ENCODE measurements at places on chromosomes 13 and 19.

DNA sequence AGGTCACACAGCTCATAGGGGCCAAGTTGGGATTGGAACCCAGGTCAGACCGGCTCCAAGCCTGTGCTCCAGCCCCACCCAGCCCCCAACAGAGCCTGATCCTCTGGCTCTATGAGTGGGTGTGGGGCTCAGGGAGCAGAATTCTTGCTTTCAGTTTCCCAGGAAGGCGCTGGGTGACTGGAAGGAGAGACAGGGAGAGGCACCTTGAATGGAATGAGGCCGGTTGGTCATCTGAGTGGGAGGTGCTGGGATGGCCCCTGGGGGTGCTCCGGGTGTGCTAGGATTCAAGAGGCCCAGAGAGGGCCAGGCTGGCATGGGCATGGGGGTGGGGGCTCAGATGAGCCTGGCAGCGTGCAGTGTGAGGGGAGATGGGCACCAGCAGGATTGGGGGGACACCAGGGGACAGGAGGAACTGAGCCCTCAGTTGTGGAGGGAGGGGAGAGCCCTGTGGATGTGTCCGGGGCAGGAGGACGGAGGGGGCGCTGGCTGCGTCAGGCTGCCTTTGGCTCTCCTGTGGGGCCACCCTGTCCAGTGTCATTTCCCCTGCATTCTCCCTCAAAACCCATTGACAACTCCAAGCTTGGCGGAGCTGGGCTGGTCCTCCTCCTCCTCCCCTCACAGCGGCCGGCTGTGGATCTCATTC lies 31.2 kb upstream of the ANKRD10 start:
- no peak for DNase-seq

GRCh38 chr13:96199315-96199714 lies 109.4 kb downstream of the HS6ST3 start:
- no peak for DNase-seq

- DNase-seq, result no peak
These were observed 70.7 kb upstream of the TSHZ3 start for GRCh38 chr19:31419871-31420445.

GRCh38 chr13:112995395-112996191 lies 26.6 kb downstream of the MCF2L start:
- DNase-seq, result no peak

DNA sequence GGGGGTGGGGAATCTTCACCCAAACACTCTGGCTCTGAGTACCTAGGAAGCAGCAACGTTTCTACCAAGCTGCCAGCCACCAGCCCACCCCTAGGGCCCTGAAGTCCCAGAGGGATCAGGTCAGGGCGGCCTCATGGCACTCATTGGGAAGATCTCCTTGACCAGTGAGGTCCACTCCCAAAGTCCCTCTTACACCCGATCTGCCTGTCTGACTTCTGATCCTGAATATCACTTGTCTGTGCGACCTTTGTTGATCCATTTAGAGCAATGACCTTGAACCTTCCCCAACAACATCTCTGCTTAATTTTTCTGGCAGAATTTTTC lies 2.1 kb upstream of the GNA15 start:
- no peak for DNase-seq

- no peak for DNase-seq
These were observed 3.7 kb upstream of the IRS2 start for GRCh38 chr13:109790086-109790485.

GRCh38 chr19:4206818-4207484 lies 22.4 kb upstream of the EBI3 start:
- DNase-seq, result no peak

DNA sequence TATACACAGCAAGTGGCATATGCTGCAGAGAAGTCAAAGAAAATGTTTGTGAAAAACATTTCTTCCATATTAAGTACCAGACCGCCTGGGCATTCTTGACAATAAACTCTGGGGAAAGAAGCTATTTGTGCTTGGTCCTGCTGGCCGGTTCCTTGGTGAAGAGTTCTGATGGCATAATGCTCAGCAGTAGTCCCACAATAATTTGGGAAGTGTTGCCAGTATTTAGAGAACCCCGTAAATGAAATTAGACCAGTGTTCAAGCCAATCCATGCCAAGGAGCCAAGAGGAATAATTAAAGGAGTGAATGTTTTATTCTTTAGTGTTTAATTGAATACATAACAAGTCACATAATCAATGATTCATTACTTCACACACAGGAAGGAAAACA lies 6.3 kb downstream of the KCTD12 start:
- DNase-seq, result no peak

DNA sequence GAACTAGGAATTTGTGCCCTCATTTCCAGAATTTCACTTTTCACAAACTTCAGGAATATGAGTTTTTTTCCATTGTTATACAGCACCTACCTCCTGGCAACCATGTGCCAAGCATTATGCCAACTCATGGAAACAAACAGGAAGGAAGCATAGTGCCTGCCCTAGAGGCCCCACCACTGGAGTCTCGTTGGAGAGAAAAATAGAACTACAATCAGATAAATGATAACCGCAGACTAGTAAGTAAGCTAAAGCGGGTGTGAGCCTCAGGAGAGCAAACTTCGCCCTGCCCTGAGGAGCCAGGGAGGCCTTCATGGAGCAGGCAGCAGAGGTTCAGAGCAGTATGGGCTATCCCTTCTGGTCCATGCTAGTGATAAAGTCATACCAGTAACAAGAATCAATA lies 75.9 kb downstream of the FRY start:
- DNase-seq, result no peak

DNA sequence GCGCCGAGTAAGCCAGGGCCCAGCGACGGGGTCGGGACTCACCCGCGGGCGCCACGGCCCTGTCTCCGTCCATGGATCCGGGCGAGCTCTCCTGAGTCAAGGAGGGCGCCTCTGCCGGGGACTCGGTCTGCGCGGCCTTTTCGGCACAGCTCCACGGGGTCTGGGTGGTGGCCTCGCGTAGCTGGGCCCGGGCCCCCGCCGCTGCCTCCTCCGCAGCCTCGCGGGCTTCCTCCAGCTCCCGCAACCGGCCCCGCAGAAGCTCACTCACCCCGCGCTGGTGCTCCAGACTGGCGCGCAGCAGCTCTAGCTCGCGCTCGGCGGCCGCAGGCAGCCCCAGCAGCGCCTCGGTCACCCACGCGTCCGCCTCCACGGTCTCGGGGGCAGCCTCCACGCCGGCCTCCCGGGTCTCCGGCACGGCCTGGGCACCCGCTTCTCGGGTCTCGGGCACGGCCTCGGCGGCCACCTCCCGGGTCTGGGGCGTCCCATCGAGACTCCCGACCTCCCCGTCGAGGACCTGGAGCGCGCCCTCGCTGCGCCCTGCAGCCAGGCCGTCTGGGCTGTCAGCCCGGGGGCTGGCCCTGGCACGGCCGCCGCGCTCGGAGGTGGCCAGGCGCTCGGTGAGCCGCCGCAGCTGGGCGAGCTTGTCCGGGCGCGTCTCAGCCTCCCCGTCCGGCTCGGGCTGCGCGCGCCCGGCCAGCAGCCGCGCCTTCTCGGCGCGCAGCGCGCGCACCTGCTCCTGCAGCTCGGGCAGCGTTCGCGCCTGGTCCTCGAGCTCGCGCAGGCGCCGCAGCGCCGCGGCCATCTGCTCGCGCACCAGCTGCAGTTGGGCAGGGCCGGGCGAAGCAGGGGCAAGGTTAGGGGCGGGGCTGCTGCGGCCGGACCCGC lies 8.4 kb downstream of the KANK3 start:
- DNase-seq, result peak; percentile 48

DNA sequence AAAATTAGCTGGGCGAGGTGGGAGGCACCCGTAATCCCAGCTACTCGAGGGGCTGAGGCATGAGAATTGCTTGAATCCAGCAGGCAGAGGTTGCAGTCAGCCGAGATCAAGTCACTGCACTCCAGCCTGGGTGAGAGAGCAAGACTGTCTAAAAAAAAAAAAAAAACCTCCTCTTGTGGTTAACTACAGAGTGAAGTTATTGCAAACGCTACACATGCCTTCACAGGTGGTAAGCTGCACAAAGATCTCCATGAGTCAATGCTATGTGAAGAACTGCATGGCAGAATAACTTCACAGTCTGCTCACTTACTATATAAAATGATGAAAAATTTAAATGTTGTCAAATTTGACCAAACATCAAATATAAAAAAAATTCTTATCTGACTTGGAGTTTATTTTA lies 436.8 kb downstream of the FGF14 start:
- no peak for DNase-seq

DNA sequence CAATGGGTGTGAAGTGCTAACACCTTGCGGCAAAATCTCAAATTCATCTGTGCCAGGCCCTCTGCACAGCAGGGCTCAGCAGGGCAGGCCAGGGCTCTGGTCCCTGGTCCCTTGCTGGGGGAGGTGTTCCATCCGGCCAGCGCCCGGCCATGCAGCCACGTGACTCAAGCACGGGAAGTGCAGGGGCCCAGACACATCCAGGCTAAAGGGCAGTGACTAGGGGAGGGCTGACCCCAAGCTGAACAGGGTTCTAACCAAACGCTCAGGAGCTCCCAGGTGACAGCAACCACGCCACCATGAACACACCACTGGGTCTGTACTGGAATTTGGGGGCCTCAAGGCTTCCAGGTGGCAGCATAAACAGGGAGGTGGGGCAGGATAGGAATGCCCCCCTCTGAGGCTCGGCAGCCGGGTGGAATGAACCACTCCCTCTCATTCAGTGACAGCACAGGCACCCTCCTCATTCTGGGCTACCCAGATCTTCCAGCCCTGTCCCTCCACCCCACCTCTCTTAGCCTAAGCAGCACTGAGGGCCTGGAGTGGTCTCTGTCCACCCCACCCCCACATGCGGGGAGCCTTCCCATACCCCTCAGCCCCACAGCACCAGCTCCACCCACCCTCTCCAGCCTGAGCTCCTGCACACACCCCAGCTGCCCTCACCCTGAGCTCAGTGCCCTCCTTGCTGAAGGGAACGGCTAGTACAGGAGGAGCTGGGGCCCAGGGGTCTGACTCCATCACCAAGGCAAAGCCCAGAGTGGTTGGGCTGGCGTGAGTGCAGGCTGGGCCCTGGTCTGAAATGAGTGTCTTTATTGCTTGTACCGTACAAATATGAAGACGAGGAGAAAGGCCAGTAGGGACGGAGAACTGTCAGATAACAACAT lies 5.3 kb upstream of the CCNP start:
- no peak for DNase-seq

- no peak for DNase-seq
These were observed 81.8 kb downstream of the GGACT start for GRCh38 chr13:100506600-100507422.

DNA sequence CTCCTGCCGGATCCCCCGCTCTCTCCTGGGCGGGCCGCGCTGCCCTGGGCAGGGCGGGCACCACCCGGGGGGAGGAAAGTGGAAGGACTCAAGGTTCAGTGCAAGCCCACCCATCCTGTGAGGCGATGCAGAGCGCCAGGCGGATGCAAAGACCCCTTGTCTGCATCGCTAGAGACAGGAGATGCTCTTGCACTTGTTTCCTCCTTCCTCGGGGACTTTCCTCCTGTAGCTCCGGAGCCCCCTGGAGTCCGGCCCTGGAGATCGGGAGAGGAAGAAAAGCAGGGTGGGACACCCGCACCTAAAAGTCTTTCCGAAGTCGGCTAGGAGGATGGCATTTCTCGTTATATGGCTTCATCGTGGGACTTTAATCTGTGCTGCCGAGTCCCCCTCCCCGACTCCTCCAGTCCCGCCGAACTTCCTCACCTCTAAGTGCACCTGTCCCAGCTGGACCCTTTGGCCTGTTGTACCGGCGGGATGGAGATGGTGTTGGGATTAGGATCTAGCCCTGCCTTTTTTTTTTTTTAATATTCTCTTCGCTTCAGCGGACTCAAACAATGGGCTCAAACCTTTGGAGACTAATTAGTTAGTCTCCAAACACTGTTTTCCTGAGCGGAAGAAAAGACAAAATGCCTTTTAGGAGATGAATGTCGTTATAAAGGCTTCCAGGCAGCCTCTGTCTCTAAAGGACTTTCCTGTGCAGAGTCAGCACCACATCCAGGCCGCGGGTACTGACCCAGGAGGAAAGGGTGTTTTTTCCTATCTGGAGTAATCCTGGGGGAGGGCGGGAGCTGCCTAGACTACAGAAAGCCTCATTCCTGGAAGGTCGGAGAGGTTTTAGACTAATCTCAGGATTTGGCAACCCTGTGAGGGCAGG lies 725 bp downstream of the FAM124A start:
- DNase-seq, result no peak

GRCh38 chr13:35477386-35477946 lies 977 bp upstream of the MAB21L1 start:
- no peak for DNase-seq

GRCh38 chr19:50728084-50728737 lies 5.0 kb downstream of the CLEC11A start:
- peak; percentile 86 for DNase-seq

GRCh38 chr13:88823114-88823513 lies 1151.9 kb downstream of the SLITRK5 start:
- DNase-seq, result no peak
